ENCODE measurements at places on chromosomes 5 and 9. TPM values are rescaled to one million over a fixed set of nuclear protein-coding genes. Genes with fewer than 3 reads are reported as not detected.
A peak's percentile ranks its signal among the peaks of the same experiment; 100 is the strongest.

The HINT1 gene
- polyA plus RNA-seq: 467 TPM

The EMB gene
- polyA plus RNA-seq: 41.6 TPM

The FYB1 gene
- 1.0 TPM for polyA plus RNA-seq

The LCN10 gene
- polyA plus RNA-seq: not detected

The IFNB1 gene
- 0.07 TPM for polyA plus RNA-seq

- H3K27me3 ChIP-seq: no peaks in the 10 kb centered on the region
- no peak for DNase-seq
- no peak overlapping the region for H3K4me3 ChIP-seq
- H3K27ac ChIP-seq: no peak overlapping the region
- H3K4me1 ChIP-seq: no peaks in the 10 kb centered on the region
These were observed 250.4 kb upstream of the CHD1 start for GRCh38 chr5:99179206-99179605.

- H3K27me3 ChIP-seq: peaks cover 52% of the 10 kb centered on the region
- no peaks in the 10 kb centered on the region for H3K36me3 ChIP-seq
- H3K27ac ChIP-seq: no peak overlapping the region
- no peak for DNase-seq
These were observed 7.3 kb upstream of the BARHL1 start for GRCh38 chr9:132575005-132575609.

- no peaks in the 10 kb centered on the region for H3K27me3 ChIP-seq
- no peaks in the 10 kb centered on the region for H3K4me1 ChIP-seq
- no peaks in the 10 kb centered on the region for H3K36me3 ChIP-seq
- no peak for DNase-seq
- no peak overlapping the region for H3K27ac ChIP-seq
- H3K4me3 ChIP-seq: no peak overlapping the region
These were observed 588.6 kb upstream of the GRAMD2B start for GRCh38 chr5:125834438-125835115.

DNA sequence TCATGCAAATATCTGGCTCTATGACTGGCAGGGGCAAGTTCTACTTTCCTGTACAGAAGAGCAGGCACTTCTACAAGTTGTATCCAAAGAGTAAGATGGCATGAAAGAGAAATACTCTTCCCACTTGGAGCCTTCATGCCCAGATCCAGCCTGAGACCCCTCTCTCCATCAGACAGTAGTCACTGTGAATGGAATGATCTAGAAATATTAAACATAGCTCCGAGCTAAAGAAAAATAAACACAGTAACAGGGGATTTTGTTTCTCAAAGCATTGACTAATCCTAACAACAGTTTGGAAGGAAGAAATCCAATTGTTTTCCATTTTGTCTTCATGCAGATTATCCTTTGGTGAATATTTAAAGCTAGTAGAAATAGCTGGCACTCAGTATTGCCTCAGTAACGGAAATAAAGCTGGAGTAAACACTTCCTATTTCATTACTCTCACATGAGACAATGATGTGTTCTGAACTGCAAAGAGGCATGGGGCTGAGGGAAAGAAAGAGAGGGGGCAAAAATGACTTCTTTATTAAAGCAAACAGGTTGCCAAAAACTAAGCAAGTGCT is 100.0 kb downstream of the SEMA5A start:
- no peaks in the 10 kb centered on the region for H3K36me3 ChIP-seq
- H3K27ac ChIP-seq: no peak overlapping the region
- no peak for DNase-seq
- H3K27me3 ChIP-seq: no peaks in the 10 kb centered on the region

GRCh38 chr5:39906146-39906545 is 481.4 kb upstream of the DAB2 start:
- H3K36me3 ChIP-seq: no peaks in the 10 kb centered on the region
- no peaks in the 10 kb centered on the region for H3K4me1 ChIP-seq
- no peak overlapping the region for H3K4me3 ChIP-seq
- no peaks in the 10 kb centered on the region for H3K27me3 ChIP-seq
- DNase-seq: no peak
- H3K27ac ChIP-seq: no peak overlapping the region

DNA sequence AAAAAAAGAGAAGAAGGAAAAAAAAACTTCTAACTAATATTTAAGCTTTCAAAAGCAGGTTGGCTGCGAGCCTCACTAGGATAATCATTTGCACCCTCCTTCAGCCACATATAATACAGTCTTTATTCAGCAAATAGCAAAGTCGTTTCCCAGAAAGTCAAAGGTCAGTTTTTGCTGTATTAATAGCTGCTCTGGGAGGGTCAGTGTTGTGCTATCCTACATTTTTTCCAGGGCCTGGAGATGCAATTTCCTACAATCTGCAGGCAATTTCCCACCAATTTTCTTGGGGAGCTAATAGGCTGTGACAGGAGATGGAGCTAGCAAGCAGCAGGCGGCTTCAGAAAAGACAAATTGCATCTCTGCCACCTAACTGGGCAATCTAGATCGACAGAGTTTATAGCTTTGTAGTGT is 136.8 kb downstream of the TLE1 start:
- H3K27ac ChIP-seq: no peak overlapping the region
- no peaks in the 10 kb centered on the region for H3K27me3 ChIP-seq
- no peak for DNase-seq

DNA sequence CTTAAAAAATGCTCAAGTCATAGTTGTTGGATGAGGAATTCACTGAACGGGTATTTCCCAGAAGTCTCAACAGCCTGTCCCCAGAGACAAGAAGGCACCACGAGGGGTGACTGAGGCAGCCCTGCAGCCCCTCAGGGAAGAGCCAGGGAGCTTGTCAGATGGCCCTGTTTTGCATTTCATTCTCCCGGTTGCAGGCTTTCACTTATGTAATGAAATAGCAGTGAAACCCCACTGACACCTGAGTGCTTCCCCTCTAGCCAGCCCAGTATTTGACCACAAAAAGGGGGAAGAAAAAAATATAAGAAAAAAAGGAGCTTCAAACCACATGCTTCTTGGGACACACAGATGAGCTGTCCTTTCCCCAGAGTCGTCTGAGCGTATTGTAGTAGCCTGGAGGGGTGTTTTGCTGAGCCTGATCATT is 75.3 kb upstream of the IL12B start:
- H3K4me1 ChIP-seq: no peaks in the 10 kb centered on the region
- H3K36me3 ChIP-seq: no peaks in the 10 kb centered on the region
- H3K27ac ChIP-seq: no peak overlapping the region
- no peaks in the 10 kb centered on the region for H3K27me3 ChIP-seq
- no peak overlapping the region for H3K4me3 ChIP-seq
- no peak for DNase-seq

- no peaks in the 10 kb centered on the region for H3K36me3 ChIP-seq
- no peak overlapping the region for H3K4me3 ChIP-seq
- no peak for DNase-seq
- H3K27ac ChIP-seq: no peak overlapping the region
- no peaks in the 10 kb centered on the region for H3K27me3 ChIP-seq
- H3K4me1 ChIP-seq: no peaks in the 10 kb centered on the region
These were observed 38.1 kb upstream of the VLDLR start for GRCh38 chr9:2583308-2584013.

GRCh38 chr9:91693226-91693625 is 256.8 kb downstream of the ROR2 start:
- no peaks in the 10 kb centered on the region for H3K36me3 ChIP-seq
- no peak overlapping the region for H3K27ac ChIP-seq
- H3K4me3 ChIP-seq: no peak overlapping the region
- no peak for DNase-seq
- H3K27me3 ChIP-seq: peaks cover 5% of the 10 kb centered on the region

DNA sequence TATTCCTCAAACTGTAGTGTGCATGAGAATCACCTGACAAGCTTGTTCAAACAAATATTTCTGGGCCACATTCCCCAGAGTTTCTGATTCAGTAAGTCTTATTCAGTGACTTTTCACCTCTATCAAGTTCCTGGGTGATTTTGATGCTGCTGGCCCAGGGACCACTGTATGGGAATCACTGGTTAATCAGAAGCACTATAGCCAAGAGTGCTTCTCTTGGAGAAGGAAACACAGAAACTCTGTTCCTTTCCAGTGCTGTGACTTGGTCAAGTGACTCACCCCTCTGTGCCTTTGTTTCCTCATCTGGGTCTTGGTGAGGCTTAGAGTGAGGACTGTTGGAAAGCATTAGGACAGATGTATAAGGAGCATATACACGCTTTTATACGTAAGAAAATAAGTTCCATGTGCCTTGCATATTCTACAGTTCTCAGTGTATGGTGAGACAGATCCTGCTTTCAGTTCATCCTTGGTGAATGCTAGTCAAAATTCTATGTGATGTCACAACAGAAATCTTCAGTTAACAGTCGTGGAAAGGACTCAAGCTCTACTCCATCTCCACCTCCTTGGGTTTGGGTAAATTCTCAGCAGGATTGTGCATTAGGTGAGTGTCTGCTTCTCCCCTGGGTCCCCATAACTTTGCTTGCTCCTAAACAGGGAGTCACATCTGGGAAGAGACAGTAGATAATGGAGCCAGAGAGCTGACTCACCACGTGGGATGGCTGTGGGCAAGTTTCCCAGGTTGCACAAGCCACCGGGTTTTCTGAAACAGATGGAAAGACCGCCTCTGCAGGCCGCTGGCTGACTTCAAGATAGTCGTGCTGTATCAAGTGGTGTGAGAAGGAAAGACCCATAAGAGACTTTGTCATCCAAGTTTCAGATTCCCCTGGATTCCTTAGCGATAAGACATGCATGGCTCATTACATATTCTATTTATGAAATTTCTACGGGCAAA is 117.0 kb downstream of the NXNL2 start:
- peak overlapping the region; percentile 26 for H3K4me3 ChIP-seq
- H3K4me1 ChIP-seq: peaks cover 22% of the 10 kb centered on the region
- no peaks in the 10 kb centered on the region for H3K27me3 ChIP-seq
- H3K27ac ChIP-seq: peak overlapping the region; percentile 67
- peak; percentile 88 for DNase-seq

- no peaks in the 10 kb centered on the region for H3K36me3 ChIP-seq
- no peaks in the 10 kb centered on the region for H3K27me3 ChIP-seq
- DNase-seq: no peak
- H3K4me3 ChIP-seq: no peak overlapping the region
- H3K4me1 ChIP-seq: peaks cover 24% of the 10 kb centered on the region
These were observed 72.3 kb downstream of the RAPGEF1 start for GRCh38 chr9:131667576-131667975.

GRCh38 chr5:111530298-111530740 is 18.0 kb upstream of the STARD4 start:
- H3K27me3 ChIP-seq: no peaks in the 10 kb centered on the region
- peaks cover 9% of the 10 kb centered on the region for H3K4me1 ChIP-seq
- peak overlapping the region; percentile 49 for H3K27ac ChIP-seq
- DNase-seq: no peak
- no peak overlapping the region for H3K4me3 ChIP-seq
- H3K36me3 ChIP-seq: no peaks in the 10 kb centered on the region

DNA sequence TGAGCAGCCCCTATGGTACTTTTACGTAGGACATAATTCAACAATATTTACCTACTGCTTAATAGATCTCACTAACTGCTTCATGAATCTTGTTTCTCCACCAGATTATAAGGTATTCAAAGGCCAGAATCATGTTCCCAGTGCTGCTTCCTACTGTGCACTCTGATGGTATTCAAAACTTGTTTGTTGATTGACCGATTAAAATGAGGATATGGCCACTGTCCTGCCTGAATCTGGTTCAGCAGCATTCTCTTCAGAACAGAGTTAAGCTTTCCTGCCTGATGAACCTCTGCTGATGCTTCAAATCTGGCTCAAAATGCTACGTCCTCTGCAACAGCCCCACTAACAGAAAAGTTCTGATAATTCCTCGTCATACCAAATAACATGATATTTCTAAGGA is 150.7 kb upstream of the ZNF462 start:
- H3K27me3 ChIP-seq: no peaks in the 10 kb centered on the region
- H3K27ac ChIP-seq: no peak overlapping the region
- H3K4me3 ChIP-seq: no peak overlapping the region

GRCh38 chr5:27821681-27822080 is 783.3 kb upstream of the CDH9 start:
- no peak for DNase-seq
- H3K27me3 ChIP-seq: no peaks in the 10 kb centered on the region
- H3K27ac ChIP-seq: no peak overlapping the region
- no peak overlapping the region for H3K4me3 ChIP-seq
- H3K36me3 ChIP-seq: no peaks in the 10 kb centered on the region
- H3K4me1 ChIP-seq: no peaks in the 10 kb centered on the region

DNA sequence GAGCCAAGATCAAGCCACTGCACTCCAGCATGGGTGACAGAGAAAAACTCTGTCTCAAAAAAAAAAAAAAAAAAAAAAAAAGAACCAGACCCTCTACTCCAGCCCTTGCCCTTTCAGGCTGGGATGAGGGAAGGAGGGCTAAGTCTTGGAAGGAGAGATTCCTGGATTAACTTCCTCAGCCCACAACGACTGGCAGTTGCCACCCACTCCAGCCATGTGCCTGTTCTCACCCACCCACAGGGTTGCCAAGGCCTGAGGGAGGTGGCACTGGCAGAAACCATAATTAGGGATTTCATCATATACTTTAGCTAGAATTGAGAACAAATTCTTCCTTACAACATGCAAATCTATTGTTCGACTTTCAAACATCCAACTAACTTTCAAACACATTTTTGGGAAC is 87.8 kb upstream of the SLC30A5 start:
- no peaks in the 10 kb centered on the region for H3K36me3 ChIP-seq
- H3K27me3 ChIP-seq: peaks cover 4% of the 10 kb centered on the region
- H3K4me3 ChIP-seq: no peak overlapping the region
- no peak for DNase-seq
- H3K4me1 ChIP-seq: no peaks in the 10 kb centered on the region

GRCh38 chr9:13508681-13509080 is 229.2 kb upstream of the MPDZ start:
- peaks cover 9% of the 10 kb centered on the region for H3K4me1 ChIP-seq
- no peak overlapping the region for H3K27ac ChIP-seq
- DNase-seq: no peak
- H3K36me3 ChIP-seq: no peaks in the 10 kb centered on the region
- no peaks in the 10 kb centered on the region for H3K27me3 ChIP-seq

DNA sequence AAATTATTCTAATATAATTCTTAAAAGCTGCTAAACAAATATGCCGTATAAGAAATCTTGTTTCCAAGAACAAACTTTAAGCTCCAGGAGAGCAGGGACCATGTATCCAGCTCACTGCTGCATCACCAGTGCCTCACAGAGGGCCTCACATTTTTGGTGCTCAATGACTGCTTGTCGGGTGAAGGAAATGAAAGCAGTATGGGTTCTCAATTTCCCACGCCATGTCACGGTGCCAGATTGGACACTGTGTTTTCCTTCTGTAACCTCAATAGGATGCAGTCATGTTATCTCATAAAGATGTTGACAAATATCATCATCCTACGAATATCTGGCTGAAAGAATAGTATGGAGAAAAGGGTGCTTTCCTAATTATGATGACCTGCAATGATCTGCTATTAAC is 64.7 kb downstream of the POU5F2 start:
- H3K27ac ChIP-seq: no peak overlapping the region
- no peaks in the 10 kb centered on the region for H3K4me1 ChIP-seq

- no peaks in the 10 kb centered on the region for H3K27me3 ChIP-seq
- peaks cover 8% of the 10 kb centered on the region for H3K4me1 ChIP-seq
- no peak for DNase-seq
These were observed 35.0 kb upstream of the SLC6A19 start for GRCh38 chr5:1166370-1166769.

All from keratinocyte (primary cell).